ENCODE measurements at places on chromosomes 1 and 21.
A peak's percentile ranks its signal among the peaks of the same experiment; 100 is the strongest.

DNA sequence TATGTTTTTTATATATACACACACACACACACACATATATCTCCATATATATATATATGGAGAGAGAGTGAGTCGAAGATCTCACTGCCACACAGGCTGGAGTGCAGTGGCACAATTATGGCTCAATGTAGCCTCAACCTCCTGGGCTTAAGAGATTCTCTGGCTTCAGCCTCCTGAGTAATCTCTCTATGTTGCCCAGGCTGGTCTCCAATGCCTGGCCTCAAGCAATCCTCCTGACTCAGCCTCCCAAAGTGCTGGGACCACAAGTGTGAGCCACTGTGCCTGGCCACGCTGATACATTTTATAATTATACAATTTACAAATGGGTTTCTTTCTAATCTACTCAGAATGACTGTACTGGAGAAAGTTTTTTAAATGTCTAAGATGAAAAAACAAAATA lies 664.2 kb downstream of the PTPRC start:
- DNase-seq = no peak

GRCh38 chr1:243686159-243686558 lies 163.9 kb downstream of the AKT3 start:
- DNase-seq = no peak

DNA sequence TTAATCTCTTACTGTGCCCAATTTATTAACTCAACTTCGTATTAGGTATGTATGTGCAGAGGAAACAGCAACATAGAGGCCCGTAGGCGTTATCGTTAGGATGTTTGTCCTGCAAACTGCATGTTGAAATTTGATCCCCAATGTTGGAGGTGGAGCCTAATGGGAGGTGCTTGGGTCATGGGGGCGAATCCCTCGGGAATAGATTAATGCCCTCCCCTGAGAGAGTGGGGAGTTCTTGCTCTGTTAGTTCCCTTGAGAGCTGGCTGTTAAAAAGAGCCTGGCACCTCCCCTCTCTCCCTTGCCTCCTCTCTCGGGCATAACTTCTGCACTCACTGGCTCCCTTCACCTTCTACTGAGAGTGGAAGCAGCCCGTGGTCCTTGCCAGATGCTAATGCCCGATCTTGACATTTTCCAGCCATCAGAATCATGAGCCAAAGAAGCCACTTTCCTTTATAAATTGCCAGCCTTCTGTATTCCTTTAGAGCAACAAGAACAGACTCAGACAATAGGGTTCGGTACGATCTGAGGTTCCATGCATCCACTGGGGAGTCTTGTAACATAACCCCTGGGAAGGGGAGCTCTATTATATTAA lies 149.0 kb upstream of the RAB4A start:
- DNase-seq = no peak

DNA sequence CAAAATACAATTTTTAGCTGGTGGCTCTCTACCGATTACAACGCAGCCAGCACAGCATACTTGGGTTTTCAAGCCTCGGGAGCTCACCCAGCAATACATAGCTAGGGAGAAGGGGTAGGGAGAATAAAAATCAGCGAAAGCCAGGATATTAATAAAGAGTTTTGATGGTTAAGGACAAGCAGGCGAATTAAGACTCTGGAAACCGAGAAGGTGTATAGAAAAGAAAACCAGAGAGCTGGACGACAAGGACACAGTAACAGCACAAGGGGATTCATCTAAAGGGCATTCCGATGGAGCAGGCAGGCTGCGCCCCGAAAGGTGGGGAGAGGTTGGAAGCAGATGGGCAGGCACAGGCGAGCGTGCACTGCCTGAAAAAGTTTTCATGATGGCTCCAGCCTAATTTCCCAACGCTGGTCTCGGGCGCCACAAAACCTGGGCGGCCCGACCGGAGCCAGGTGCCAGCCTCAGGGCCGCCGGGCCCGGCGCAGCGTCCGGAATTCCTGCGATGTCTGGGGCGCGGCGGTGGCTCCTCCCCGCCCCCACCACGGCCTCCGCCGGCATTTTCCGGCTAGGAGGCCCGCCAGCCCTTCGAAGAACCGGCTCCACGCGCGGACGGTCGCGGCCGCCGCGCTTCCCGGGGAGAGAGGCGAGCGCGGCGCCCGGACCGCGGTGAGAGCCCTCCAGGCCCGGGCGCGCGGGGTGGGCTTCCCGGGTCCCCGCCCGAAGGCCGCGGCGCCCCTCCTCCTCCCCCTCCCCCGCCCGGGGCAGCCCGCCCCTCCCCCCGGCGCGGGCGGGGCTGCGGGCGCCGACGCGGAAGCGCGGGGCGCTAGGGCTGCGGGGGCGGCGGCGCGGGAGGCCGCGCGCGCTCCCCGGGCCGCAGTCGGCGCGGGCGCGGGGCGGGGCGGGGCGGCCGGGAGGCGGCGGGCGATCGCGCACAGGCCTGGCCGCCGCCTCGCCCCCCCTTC lies 774 bp upstream of the DYRK1A start:
- peak; percentile 89 for DNase-seq

- DNase-seq = no peak
Observed at GRCh38 chr1:166988974-166989515, at the start of gene MAEL. MAEL (plus strand) TSS chr1:166989280; CDS start chr1:166989353, 73 bp downstream.

DNA sequence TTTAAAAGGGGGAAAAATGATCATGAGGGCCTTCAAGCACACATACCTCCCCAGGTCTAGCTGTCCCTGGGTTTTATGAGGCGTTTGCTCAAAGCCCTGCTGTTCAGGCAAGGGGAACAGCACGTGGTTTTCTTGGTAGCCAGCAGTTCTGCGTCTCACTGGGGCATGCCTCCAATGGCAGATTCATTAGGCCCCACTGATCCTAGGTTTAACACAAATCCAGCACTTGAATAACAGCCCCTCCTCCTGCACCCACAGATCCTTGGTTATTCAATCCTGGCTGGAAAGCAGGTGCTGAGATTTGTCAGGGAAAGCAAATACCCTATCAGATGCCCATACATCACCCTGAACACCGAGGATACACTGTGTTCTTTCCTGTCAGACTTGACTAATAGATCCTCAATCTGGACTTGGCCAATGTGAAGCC lies 106.4 kb downstream of the ZC3H11B start:
- DNase-seq = no peak

GRCh38 chr1:62045574-62045973 lies 149.1 kb upstream of the L1TD1 start:
- no peak for DNase-seq

DNA sequence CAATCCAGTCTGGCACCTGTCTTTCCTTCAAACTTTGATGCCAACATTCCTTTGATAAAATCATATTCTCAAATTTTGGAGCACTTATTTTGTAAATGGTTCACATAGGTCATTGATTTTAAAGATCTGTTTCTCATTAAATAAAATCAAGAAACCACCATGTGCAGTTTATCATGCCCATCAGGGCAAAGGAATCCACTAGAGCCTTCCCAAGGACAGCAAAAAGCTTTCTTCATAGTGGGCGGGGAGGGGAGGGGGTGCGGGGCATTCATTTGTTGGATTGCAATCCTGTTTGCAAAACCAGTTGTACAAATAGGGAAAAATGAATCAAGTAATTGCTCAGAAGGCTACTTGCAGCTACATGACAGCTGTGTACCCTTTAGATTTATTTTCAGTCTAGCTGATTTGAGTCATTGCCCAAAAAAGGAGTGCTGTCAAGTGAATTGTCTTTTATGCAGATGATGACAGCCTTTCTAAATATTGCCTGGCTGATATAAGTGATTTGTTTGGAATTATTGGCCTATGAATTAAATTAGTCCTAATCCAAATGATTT lies 23.0 kb downstream of the LRRC8B start:
- DNase-seq = no peak

Measured in germinal center (tissue), 1 donor.